Stimulated activated CD8-positive, alpha-beta memory T cell treated with anti-CD3 and anti-CD28 coated beads, Interleukin-4, amount 100 ng/mL, for 1 hour (primary cell): ENCODE measurements at places on chromosomes 6 and 20.

GRCh38 chr6:142870787-142871415 is 74.1 kb downstream of the HIVEP2 start:
- no peak for DNase-seq

DNA sequence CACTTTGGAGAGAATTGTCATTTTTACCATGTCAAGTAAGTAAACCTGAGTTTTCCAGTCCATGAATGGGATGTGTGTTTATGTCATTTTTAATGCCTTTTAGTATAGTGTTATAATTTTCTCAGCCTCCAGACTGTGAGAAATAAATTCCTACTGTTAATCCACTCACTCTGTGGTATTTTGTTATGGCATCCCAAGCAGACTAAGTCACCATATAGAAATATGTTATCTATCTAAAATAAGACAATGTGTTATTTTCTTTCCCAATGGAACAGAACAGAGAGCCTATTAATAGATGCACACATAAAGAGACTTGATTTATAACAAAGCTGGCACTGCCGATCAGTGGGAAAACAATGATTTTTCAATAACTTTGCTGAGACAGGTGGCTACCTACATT is 70.2 kb upstream of the SLC4A11 start:
- DNase-seq = no peak

GRCh38 chr6:29828471-29828797 is 809 bp downstream of the HLA-G start:
- no peak for DNase-seq

DNA sequence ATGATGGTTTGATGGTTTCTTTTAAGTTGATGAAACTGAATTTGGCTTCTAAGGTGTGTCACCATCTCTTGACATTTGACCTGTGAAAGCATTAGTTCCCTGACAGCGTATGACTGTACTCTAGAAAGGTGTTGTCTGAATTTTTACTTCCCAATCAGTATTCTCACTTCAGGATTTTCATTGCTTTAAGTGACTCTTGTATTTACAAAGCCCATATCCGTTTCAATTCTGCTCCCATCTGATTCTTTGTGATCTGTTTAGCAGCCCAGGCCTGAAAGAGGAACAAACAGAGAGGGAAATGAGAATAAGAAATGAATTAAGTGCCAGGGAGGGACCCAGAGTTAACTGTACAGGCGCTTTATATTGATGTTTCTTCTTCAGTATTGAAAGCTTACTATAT is 73.7 kb downstream of the FARS2 start:
- no peak for DNase-seq

DNA sequence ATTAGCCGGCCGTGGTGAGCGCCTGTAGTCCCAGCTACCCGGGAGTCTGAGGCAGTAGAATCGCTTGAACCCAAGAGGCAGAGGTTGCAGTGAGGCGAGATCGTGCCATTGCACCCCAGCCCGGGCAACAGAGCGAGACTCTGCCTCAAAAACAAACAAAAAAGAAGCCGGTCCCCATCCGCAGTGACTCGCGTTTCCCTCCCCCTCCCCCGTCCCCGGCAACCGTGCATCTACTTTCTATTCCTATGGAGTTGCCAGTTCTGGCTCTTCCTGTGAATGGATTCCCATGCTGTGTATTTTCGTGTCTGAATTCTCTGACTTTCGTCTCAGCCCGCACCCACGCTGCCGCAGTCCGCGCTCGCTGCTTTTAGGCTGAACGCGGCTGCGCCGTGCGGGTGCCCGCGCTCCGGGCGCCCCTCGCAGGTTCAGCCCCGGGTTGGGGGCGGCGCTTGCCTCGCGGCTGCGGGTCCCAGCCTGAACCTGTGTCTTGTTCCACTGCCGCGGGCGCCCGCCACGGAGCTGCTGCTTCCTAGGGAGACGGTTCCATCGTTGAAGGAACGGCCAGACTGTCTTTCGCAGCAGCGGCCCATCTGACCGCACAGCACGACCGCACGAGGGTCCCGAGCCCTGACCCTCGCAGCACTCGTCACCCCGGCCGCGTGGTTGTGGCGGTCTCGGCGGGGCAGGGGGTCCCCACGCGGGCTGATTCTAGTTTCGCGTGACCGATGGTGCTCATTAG is 1.1 kb upstream of the MRGBP start:
- peak; percentile 16 for DNase-seq

- DNase-seq = no peak
Observed at GRCh38 chr6:134021396-134022122, 30.9 kb downstream of the SLC2A12 start.

DNA sequence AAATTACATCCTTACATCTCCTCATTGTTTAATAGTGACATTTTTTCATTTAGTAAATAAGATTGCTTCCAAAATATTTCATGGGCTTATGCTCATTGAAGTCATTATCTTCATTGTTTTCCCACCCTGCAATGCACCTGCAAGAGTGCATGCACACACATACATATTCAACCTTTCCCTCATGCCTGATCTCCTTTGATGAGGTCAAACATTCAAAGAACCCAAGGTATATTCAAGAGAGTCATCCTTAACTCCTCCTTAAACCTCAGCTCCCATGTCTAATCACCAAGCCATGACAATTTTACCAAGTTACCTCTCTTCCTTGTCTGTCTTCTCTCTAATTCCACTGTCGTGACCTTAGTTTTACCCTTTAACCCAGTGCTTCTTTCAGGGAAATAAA is 56.5 kb downstream of the HIVEP2 start:
- DNase-seq = no peak

DNA sequence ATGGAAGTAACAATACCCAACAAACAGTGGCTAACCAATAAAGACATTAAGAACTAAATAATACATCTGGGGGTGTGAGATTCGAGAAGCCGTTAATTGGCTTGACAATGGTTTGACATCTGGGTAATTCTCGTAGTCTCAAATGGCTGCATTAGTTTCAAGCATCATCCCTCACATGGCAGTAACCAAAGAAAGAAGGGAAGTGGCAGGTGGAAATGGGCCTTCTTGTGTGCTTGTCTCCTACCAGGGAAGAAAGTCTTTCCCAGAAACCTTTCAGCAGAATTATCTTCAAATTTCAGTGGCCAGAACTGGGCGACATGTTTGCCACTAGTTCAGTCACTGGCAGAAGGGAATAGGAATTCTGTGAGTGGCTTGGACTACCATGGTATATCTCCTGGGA is 10.4 kb downstream of the STK4 start:
- DNase-seq = no peak

DNA sequence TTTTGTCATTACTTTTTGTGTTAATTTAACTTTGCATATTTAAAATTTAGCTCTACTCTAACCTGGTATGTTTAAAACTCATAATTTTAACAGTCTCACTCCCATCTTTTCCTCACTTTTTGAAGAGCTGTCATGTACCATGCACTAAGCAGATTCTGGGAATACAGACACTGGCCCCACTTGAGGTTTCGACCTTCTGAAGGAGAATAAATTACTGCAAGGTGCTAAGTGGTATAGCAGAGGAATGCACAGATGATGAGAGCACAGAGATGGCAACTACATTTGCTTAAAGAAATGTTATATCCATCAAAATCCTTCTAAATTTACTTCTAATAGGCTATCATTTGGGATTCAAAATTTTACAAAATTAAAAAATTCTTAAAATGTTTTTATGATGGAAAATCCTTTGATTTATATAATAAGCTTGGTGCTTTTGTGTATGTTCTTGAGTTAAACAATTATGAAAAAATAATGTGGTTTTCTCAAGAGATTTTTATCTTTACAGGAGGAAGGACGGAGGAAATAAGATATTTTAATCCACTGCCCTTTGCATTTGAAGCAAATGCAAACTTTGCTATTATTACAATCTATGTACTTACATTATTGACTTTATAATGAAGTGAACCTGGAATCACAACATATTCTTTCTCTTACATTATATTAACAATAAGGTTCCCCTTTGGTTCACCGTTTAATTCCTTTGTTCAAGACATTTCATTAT is 79.3 kb downstream of the AHI1 start:
- DNase-seq = no peak

- no peak for DNase-seq
Observed at GRCh38 chr6:8047541-8048292, 16.5 kb downstream of the BLOC1S5 start.

- DNase-seq = no peak
Observed at GRCh38 chr20:48374991-48375595, 452.7 kb downstream of the PREX1 start.

DNA sequence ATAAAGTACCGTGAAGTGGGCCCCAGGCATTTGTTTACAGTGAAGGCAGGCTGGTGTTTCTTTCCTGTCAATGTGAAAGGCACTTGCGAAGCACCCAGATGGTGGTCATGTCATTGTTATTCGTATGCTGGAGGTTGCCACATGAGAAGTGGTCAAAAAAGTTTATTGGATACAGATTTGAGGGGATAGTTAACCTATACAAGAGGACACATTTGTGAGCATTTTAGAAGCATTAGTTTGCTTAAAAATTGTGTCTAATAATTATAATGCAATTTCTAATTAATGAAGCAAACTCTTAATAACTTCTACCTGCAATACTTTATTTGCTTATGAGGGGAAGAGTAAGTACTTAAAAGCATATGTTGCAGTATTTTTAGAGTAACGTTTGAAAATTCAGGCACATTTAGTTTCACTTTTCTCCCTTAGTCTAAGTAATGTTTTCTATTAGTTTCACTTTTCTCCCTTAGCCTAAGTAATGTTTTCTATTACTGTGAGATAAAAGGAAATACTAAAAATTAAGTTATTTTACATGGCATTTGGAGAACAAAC is 120.7 kb upstream of the CLDN20 start:
- DNase-seq = no peak

DNA sequence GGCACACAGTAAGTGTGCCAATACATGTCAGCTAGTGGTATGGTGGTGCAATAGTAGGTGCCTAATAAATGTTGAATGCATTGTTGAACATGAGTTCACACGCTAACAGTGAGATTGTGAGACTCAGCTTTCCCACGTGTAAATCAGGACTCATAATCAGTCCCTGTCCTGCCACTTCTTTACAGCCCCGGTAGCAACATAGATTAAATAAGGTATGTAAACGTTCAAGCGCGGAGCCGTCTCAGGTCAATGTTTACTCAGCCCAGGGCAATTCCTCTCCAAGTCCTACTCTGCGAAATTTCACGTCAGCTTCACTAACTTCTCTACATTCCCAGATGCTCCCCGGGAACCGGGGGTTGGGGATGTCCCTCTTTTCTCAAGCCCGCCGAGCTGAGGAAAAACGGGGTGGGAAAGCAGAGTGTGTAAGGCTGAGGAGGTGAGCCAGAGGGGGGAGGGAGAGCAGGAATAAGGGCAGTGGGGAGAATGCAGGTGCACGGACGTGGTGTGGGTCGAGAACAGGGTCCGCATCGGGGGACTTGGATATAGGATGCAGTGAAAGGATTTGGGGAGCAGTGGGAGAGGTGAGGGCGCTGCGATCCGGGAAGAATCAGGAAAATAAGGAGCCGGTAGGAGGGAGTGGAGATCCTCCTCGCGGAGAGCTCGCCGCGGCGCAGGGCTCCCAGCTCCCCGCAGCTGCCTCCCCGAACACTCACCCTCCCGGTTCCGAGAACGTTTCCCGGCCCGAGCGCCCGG is 544 bp upstream of the TP53INP2 start:
- DNase-seq = no peak

GRCh38 chr20:13356591-13356990 is 135.5 kb downstream of the ISM1 start:
- DNase-seq = no peak

DNA sequence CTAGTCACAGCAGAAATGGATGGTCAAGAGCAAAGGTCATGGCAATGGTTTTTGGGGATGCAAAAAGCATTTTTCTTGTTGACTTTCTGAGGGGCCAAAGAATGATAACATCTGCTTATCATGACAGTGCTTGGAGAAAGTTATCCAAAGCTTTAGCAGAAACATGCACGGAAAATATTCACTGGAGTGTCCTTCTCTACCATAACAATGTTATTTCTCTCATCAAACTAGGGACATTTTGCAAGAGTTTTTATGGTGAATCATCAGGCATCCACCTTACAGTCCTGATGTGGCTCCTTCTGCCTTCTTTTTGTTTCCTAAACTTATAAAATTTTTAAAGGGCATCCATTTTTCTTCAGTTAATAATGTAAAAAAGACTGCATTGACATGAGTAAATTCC is 302.3 kb downstream of the HIVEP2 start:
- DNase-seq = no peak

DNA sequence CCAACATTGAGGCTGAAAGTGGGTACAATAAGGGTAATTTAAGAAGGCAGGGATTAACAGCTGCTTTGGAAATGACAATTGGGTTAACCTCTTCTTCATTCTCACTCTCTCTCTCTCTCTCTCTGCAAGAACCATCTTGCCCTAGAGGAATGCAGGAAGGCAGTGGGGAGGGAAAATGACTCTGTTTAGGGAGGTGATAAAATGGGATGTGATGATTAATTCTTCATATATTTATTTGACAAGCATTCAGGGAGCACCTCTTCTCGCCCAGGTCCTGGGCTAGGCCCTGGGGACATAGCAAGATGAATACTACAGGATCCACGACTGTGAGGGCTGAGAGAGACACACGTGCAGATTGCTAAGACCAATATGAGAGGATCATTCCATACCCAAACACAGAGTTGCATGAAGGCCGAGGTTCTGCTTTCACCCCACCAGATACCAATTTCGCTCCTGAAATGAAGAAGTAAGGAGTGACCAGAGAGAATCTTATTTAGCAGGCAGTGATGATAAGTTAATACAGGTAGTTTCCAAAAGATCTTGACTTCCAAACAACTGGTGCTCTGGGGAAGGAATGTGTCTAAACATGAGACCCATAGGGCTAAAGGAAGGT is 13.3 kb upstream of the PTPN1 start:
- DNase-seq = no peak

GRCh38 chr6:28808383-28808782 is 115.4 kb downstream of the TRIM27 start:
- DNase-seq = no peak

DNA sequence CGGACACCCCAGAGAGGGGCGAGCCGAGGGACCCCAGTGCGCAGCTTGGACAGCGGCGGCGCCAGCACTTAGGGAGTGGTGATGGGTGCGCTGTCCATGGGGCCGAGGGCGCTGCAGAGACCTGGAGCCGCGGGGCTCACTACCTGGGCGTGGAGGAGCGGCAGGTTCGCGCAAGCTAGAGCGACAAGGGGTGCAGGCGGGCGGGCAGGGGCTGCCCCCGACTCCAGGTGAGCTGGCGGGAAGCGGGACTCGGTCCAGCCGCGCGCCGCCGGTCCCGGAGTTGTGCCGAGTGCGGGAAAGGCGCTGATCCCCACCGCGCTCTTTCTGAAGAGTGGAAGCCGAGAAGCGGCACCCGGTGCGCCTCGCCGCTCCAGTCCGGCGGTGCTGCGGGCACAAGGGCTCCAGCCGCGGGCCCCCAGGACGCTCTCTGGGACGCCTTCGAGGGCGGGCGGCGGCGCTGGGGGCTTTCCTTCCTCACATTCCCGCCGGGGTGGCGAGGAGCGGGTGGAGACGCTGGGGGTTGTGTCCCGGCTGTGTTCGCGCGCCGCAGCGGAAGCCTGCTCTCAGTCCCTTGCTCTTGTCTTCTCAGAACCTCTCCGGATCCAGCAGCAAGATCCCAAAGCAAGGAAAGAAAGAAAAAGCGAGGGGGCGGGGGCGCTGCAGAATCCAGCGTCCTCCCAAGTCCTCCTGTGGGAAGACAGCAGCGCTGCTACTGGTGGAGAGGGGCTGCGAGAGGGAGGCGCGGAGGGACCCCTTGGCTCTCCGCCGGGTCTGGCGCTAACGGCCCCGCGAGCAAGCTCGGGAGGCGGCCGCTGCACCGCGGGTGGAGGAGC is at the start of gene B3GAT2:
TSS of gene B3GAT2 (minus strand) at position 610 of the 833 bp plus-strand sequence. CDS start 631 bp downstream, outside the sequence.
- DNase-seq = no peak
